Stimulated activated naive CD4-positive, alpha-beta T cell (primary cell): ENCODE measurements at places on chromosomes 5 and 9.
A peak's percentile ranks its signal among the peaks of the same experiment; 100 is the strongest.

- no peak for DNase-seq
These were observed 41.8 kb upstream of the LHFPL2 start for GRCh38 chr5:78690253-78690972.

- peak; percentile 51 for DNase-seq
These were observed 21.3 kb downstream of the C5orf58 start for GRCh38 chr5:170254056-170254455.

DNA sequence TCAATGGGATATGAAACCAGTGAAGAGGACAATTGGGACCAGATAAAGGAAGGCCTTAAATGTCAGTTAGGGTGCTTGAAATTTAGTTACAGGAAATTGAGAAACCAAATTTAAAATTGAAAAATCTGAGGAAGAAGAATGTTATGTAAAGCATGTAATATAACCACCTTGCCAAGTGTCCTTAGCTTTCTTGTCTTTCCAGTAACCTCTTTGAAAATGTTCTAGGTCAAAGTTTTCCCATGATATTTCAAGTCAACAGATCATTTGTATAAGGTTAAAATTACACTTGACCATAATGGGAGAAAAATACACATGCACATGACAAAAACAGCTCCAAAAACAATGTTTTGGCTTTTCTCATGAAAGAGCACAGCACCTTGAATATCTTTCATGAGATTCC lies 21.1 kb downstream of the LOX start:
- no peak for DNase-seq

DNA sequence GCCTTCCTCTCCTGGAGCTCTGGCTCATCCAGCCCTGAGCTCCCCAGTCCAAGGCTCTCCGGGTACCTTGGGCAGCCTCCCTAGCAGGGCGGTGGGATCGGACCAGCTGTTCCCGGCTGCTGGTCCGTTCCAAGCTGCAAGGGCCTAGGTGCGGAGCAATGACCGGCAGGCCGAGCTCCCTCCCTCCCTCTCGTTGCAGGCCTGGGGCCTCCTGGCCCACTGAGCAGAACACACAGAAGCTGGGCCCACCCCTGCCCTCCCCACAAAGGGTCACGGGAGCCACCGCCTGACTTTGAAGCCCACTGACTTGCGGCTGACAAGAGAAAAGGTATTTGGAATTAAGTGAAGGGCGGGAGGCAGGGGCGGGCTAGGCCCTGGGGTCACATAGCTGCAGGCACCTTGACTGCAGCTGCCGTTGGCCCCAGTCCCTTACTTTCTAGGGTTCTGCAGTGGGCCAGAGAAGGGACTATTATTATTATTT lies 104.7 kb upstream of the IER5L start:
- no peak for DNase-seq

DNA sequence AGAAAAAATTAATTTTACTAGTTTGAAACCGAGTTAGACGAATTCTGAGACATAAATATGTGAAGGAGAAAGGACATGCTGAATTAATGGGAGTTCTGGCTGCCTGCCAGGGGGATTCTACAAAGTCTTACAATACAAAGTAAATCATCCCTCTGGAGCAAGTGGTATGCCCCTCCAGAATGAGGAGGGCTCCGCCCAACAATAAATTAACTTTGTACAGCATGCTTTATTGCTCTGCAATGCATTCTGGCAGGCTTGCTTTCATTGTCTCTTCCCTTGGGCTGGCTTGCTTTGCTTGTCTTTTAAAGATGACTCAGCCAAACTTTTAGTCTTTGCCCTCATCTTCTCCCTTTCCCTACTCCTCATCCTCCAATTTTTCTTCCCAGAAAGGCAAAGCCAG lies 11.7 kb upstream of the PCDHB1 start:
- no peak for DNase-seq

DNA sequence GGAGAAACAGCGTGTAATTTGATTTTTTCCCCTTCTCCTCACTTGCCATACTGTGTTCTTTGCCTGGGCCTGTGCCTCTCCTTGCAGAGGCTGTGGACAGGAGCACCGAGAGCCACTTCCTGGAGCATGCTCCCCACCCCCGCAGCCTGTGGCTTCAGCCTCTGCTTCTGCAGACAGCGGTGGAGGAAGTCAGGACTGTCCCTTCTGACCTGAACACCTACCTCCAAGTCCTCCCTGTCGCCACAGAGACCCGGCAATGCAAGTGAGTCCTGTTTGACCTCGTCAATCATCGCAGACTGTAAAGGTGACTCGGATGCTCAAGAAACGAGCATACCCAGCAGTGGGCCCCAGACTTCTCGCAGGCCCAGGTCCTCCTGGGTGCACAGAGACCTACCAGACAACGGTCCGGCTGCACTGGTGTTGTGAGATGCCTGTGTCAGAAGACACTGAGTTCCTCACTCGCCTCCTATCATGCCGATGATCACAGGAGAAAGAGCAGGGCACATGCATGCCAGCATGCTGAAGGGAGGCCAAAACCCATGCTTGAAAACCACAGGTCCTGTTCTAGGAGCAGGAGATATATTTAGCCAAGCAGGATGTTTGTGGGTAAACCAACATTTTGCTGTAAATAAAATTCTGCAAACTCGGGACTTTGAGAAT lies 198.8 kb downstream of the AUH start:
- no peak for DNase-seq

DNA sequence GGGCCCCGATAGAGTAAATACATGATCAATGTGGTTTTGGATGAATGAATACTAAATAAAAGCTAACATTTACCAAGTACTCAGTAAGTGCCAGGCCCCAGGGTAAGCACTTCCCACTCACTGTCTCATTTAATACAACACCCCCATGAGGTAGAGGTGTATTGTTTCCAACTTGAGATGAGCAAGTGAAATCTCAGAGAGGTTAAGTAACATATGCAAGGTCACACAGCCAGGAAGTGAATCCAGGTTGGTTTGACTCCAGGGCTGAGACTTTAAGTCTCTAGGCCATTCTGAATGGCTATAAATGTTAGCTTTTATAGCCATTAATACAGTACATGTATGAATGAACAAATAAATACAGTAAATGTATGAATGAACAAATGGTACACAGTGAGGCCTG lies 39.4 kb downstream of the LHX2 start:
- no peak for DNase-seq

DNA sequence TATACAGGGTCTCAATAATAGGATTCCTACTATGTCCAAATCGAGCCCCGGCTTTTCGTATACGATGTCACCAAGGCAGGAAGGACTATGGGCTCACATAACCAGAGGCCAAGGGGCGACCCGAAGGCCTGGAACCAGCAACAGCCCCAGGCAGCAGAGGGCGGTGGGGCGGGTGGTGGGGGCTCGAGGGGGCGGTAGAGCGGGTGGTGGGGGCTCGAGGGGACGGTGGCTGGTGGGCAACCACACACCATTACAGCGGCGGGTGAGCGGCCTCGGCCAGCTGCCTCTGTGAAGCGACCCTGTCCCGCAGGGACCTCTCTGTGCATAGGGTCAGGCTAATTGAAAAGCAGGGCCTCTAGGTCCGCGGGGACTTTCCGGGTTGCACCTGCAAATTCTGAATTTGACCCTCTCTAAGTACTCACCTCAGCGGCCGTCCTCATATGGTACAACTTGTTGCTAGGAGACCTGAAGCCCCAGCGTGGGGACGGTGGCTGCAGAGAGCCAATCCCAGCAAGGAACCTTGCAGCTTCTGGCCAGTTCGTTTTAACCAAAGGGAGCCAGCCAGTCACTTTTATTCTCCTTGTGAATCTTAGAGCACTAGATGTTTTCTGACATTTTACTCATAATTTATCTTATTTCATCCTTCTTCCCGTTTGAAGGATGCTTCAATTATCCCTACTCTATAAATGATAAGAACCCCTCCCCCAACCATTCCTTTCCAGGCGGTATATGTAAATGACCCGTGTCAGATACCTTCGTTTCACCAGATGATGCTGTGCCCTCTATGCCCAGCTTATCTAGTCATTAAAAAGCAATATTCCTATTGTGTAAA lies at the start of gene NME5:
Gene NME5, minus strand, starts transcription at position 480 of the 832 bp plus-strand sequence. CDS start 648 bp downstream, outside the sequence.
- DNase-seq, result no peak

- no peak for DNase-seq
These were observed 639 bp upstream of the RASA1 start for GRCh38 chr5:87266914-87267573.

GRCh38 chr9:376115-376514 lies 161.4 kb downstream of the DOCK8 start:
- no peak for DNase-seq

GRCh38 chr9:127118597-127119319 lies 3.7 kb downstream of the ANGPTL2 start:
- DNase-seq, result no peak

DNA sequence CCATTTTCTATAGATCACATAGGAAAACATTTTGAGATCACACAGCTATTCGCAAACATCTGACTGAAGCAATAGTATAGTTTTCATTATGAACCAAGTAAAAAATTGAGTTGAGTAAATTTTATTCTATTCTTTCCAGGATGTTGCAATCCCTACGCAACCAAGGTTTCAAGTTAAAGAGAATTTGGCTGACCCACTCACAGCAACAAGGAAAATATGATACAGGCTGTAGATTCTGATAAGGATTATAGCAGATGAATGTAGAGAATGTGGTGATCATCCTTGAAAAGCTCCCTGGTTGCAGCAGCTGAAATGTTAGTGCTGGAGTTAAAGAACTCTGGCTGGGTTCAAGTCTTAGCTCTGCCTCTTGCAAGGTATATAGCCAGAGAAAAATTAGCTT lies 4.7 kb downstream of the ABCA1 start:
- DNase-seq, result no peak

GRCh38 chr9:91436841-91437240 lies 13.2 kb upstream of the NFIL3 start:
- no peak for DNase-seq

GRCh38 chr5:98328015-98328414 lies 445.4 kb upstream of the RGMB start:
- DNase-seq, result no peak

- DNase-seq, result peak; percentile 64
These were observed 43.4 kb upstream of the BICD2 start for GRCh38 chr9:92807757-92808725.
